ENCODE measurements at places on chromosomes 4 and X. TPM values are rescaled to one million over a fixed set of nuclear protein-coding genes. Genes with fewer than 3 reads are reported as not detected.

- DNase-seq = no peak
These were observed 237.0 kb downstream of the SCFD2 start for GRCh38 chr4:53128706-53129357.

DNA sequence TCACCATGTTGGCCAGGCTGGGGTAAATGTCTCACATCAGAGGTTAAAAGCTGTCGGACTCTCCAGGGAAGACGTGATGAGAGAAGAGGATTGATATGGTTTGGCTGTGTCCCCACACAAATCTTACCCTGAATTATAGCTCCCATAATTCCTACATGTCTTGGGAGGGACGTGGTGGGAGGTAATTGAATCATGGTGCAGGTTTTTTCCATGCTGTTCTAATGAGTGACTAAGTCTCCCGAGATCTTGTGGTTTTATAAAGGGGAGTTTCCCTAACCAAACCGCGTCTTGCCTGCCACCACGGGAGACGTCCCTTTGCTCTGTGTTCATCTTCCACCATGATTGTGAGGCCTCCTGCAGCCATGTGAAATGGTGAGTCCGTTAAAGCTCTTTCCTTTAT, 64.4 kb downstream of the ASMT start:
- no peak for DNase-seq

DNA sequence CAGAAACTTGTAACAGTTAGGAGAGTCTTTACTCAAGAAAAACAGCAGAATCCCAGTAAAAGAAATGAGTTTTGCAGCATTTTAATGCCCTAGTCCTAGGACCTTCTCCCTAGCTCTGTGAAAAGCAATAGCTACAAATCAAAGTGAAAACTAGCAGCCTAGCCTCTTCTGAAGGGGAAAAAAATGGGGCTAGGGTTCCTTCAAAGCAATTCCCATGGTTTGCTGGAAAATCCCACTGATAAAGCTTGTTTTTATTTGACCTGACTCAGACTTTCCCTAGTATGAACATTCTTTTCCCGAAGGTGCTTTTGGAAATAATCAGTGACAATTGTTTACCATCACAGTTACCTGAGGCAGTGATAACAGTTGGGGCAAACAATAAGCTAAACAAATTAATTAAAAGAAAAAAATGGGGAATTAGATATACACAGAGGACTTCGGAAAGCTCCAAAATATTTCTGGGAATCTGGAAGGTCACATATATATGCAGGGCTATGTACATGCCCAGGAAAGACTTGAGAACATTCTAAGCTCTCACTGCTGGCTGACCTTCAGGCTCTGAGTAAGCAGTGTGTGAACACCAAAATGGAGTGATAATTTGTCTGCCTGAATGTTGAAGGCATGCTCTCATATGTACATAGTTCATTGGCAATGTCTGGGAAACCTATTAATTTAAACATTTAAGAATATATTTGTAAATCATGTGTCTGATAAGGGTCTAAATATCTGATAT, 285.9 kb downstream of the KCTD8 start:
- no peak for DNase-seq

Gene PRDM5
- polyA plus RNA-seq = not detected

Gene LRP2BP
- polyA plus RNA-seq = 0.36 TPM

Gene CSN1S1
- not detected for polyA plus RNA-seq

Gene VCX3B
- polyA plus RNA-seq = not detected

Gene PNPLA4
- 18.1 TPM for polyA plus RNA-seq

Data from immature natural killer cell (primary cell).